Activated naive CD4-positive, alpha-beta T cell treated with anti-CD3 and anti-CD28 coated beads, Interleukin-2, amount 50 U/mL, for 16 hours (primary cell): ENCODE measurements at places on chromosomes 1 and 21.

- no peak for DNase-seq
Observed at GRCh38 chr1:49576327-49576901, 447.3 kb downstream of the AGBL4 start.

DNA sequence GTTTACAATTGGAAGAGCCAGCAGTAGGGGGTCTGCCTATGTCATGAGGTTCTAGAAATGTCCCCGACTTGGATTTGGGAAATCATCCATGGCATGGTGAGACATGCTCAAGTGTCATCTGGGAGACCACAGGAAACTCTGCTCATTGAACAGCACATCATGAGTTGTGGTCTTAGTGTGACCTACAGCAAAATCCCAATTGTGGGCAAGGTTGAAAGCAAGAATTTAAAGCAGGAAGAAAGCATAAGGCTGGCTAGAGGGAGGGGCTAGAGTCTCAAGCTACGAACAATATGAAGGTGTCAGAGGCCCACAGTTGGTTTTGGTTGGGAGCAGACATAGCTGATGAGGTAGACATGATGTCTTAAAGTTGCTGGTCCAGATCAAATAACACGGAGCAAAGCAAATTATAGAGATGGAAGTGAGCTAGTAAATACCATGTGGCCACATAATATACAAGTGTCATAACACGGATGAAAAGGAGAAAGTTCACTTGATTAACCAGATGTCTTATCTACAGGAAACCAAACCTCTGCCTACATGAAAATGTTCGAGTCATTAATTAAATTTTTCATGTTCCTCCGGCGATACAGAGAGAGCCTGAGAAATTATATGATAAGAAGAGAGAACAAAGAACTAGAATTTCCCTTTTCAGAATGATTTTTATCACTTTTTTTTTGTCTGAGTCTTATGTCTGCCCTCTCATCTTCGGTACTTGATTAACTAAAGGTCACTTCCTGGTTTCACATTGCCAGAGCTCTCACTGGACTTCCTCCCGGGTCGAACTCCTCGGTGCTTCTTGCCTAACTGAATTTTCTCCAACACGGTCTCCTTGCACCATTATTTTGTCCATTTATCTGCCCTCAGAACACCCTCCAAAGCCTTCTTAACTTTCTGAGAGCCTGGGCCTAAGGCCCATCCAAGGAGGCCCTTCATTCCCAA, 67.5 kb upstream of the DUSP10 start:
- DNase-seq = no peak

- no peak for DNase-seq
Observed at GRCh38 chr1:12153181-12153785, 13.5 kb upstream of the TNFRSF1B start.

DNA sequence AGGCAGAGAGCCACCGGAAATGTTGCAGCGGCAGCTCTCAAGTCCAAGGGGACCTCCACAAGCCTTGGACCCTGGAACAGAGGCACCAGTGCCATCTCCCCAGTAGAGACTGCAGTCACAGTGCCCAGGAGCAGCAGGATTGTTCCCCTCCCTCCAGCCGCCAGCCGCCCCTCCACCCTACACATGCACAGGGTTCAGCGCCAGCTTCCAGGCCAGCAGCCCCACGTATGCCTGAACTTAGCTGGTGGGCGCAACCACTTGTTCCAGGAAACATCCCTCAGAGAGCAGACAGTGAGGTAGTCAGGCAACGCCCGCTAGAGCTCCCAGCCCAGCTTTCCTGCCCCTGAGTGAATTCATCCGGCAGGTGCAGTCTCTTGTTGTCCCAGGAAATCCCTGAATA, 1098.1 kb upstream of the NCAM2 start:
- no peak for DNase-seq

DNA sequence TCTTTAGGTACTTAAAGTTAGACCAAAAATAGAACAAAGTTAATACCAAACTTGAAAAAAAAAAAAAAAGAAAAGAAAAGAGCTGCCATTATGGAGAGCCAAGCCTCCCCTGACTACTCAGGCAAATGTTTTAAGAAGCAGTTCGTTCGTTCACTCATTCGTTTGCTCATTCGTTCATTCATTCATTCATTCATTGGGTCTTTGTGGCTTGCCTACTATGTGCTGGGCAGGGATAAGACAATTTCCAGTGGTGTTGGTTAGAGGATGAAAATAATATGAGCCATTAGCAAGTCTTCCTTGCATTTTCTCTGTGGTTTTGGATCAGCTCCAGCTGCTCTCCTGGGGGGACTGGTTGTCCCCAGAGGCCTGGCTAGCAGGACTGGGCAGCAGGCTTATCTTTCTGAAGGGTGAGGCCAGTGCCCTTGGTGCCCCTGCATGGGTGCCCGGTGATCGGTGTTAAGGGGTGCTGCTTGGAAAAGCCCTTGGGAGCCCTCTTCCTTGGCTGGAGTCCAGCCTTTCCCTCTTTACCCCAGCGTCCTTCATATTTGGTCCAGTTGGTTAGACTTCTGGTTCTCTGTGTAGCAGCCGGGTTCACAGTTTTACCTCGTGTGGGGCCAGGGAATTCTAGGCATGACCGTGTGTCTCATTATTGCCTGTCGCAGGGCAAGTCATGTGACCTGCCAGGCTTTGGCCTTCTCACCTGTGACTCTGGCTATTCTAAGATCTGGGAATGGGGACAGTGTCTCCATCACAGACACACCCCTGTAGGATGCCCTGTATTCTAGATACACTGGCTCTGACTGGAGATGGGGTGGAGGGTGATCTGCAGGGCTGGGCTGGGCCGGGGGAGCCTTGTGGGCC, 32.8 kb downstream of the LHX4 start:
- no peak for DNase-seq

GRCh38 chr1:182388392-182389134, 3.0 kb downstream of the GLUL start:
- DNase-seq = no peak
